ENCODE measurements at places on chromosomes 1 and 21. TPM values are rescaled to one million over a fixed set of nuclear protein-coding genes. Genes with fewer than 3 reads are reported as not detected.

GRCh38 chr1:40381268-40382107 is 8.0 kb downstream of the SMAP2 start:
- no peak for DNase-seq

- DNase-seq: no peak
Measured at GRCh38 chr1:225851805-225852204, 30.4 kb downstream of the TMEM63A start.

- DNase-seq: no peak
Measured at GRCh38 chr1:30809514-30810263, 52.1 kb upstream of the LAPTM5 start.

DNA sequence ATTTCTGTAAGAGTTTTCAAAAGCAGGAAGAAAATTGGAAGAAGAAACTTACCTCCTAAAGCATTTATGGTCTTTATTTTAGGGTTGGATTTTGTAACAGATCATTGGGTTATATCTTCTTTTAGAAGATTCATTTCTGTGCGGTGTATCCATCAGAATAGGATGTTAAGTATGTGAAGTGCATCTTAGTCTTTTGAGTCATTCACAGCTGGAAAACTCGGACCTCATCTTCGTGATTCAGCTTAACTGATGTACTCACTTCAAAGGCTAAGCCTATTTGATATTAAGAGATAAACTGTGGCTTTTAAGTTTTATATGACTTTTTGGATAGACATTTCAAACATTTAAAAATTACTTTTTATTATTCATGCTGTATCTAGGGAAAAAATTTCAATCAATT is 56.3 kb downstream of the GIPC2 start:
- no peak for DNase-seq

GRCh38 chr1:27045973-27046558 is 33.4 kb upstream of the TENT5B start:
- DNase-seq: peak; percentile 38

DNA sequence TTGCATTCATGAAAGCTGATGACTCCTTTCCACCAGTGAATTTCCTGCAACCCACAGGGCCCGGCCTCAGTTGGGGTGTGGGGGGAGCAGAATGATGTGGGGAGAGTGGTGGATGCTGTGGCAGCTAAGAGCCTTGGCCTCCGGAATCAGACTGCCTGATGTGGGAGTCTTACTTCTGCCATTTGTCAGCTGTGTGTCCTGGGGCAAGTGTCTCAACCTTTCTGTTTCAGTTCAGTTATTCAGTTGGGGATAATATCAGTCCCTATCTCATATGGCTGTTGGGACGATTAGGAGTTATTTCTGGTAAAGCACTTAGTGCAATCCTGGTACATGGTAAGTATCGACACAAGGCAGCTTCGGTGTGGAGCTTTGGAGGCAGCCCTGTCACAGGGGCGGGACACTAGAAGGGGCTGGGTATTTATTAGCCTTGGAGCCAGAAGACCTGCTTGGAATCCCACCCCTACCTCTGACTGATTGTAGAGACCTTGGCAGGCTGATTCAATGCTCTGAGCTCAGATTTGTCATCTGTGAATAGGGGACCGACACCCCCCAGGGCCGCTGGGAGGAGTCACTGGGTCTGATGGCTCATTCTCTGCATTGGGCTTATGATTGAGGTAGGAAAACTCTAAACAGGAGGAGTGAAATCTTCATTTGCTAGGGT is 19.6 kb downstream of the ARHGEF10L start:
- DNase-seq: no peak

The ZNF683 gene
- total RNA-seq: not detected

DNA sequence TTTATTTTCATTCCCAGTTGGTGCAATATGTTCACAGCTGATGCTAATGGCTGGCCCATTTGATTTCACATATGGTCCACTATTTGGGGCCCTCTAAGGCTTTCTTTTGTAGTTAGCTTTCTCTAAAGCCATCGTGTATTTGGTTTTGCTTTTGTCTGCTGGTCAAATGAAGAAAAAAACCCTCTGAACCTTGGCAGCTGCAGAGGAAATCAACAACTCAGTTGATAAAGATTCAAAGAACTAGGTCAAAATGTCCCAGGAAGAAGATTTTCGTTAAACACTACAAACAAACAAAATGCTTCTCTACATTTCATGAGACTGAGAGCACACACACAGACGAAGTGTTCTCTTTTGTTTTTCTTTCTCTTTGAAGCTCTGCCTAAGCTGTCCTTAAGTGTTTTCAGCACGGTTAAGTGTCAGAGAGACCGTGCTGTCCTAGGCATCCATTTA is 655.0 kb downstream of the RWDD3 start:
- no peak for DNase-seq

The MSTO1 gene
- 35.4 TPM for total RNA-seq

GRCh38 chr1:236685917-236686814 is at the start of gene ACTN2:
Gene ACTN2 (plus strand): TSS chr1:236686499. CDS start chr1:236686674, 175 bp downstream.
- no peak for DNase-seq
